ENCODE measurements at places on chromosomes 5 and 9.

DNA sequence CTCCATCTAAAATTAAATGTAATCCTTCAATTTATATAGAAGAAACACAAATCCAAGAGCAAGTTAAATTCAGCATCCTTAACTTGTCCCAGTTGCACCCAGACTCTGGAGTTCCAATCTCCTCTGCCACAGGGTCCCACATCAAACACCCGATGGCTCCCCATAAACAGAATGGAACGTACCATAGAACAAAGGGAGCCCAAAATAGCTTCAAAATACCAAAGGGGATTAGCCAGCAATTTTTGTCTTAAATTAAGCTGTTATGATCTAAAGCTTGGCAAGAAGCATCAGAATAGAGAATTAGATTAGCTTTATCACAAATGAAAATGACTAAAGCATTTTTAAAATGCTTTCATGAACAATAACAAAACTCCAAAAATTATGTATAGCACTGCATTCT, 112.8 kb downstream of the FANCC start:
- DNase-seq, result no peak

- DNase-seq, result no peak
These were observed 76.3 kb downstream of the AOPEP start for GRCh38 chr9:94802793-94803192.

DNA sequence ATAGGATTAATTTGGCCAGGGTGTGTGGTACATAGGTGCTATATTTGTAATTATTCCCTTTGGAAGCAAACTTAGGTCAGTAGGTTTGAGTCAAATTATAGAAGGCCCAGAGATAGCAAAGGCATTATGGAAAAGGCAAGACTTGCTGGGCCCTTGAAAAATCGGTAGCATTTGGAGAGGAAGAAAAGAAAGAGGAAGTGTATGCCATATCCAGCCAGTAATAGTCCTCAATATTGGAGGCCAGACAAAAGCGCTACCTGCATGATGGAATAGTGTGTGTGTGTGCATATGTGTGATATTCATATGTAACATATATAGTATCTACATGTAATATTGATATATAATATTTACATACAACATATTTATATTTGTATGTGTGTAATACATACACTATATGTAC, 146.1 kb downstream of the GHR start:
- no peak for DNase-seq

GRCh38 chr9:35660966-35661415, 2.9 kb downstream of the CCDC107 start:
- DNase-seq, result no peak

DNA sequence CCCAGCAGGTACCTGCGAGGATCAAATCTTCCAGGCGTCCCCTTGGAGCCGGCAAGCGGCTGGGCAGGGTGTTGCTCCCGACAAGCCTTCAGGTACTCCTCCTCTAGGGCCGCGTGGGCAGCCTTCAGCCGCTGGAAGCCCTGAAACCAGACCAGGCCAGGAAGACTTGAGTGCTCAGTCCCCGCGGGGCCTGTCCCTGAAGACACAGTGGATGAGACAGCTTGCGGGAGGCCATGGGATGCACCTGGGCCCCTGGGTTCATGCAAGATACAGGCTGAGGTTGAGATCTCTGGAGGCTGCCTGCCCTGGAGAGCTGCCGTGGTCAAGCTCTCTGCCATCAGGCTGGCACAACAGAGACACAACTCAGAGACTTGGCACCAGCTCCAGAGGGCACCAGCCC, 25.4 kb downstream of the AKNA start:
- no peak for DNase-seq

DNA sequence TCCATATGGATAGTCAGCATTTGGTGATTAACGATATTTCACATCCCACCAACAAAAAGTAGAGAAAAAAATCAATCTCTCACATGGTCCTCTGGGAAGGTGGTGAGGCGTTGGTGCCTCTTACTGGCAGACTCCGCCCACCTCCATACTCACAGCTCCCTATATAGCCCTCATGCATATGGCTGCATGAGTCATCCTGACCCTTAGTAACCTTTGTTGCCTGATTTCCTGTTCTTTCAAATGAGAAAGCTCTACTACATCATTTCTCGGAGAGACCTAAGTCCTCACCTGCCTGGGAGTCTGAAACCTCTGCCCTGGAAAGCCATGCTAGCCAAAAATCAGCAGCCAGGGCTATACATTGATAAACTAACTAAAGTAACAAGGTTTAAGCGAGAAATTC, 33.3 kb upstream of the ABCA1 start:
- DNase-seq, result peak; percentile 42

DNA sequence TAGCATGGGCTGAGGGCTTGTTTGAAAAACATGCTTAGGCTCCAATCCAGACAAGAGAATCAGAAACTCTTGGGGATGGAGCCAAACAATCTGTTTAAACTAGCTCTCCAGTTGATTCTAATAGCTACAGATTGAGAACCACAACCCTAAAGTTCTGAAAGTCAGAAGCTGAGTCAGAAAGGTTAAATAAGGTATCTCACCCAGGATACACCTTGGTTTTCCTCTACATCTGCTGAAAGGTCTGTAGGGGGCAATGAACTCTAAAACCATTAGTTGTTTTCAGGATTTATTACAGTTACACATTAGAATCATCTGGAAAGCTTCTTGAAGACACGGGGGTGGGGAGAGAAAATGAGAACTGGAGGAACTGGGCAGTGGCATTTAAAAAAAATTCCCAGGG, 5.7 kb downstream of the GFM2 start:
- no peak for DNase-seq

DNA sequence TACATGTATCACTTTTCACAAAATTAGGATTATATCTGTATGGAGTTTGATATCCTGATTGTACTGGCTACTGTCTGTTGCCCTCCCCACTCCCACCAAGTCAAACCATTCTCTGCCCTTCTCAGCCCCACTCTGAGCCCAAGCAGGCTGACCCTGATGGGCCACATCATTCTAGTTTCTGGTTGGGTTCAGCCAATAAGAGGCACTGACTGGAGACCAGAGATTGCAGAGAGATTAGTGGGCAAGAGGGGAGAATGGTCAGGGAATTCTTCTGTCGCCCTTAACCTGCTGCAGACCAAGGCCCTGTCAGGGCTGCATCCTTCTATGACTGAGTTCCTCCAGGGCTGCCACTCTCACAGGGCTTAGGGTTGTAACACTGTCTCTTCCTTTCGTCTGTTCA, 2.7 kb downstream of the HSPB3 start:
- no peak for DNase-seq

DNA sequence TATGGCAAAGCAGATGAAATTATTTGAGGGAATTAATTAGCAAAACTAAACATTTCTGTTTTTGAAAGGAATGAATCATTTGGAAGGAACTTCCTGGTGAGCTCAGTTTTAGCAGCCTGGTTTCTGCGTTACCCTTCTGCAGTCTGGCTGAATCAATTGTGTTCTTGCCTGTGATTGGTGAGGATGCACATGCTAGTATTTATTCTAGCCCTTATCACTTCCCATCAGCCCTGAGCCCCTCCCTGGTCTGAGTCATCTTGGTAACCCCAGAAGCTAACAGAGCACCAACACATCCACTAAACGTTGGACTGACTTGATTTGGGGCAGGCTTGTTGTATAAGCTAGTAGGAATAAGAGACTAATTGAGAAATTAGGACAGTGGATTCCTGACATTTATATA, 6.6 kb downstream of the TJP2 start:
- DNase-seq, result peak; percentile 9

DNA sequence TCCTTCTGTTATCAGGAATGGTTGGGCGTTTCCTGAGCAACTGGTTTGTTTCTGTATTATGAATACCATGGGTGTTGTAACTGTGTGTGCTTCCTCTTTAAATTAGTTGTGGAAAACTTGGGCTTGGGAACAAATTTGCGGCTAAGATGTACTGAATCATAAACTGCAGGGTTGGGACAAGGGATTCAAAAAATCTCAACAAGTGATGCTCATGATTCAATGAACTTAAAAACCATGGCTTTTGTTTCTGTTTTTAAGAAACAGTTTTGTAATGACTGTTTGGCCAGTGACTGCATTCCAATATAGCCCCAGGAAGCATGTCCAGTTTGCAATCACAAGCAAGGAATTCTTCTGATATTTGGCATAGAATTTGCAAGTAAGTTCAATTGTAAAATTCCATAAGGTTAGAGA, 657.5 kb upstream of the WWC1 start:
- no peak for DNase-seq

DNA sequence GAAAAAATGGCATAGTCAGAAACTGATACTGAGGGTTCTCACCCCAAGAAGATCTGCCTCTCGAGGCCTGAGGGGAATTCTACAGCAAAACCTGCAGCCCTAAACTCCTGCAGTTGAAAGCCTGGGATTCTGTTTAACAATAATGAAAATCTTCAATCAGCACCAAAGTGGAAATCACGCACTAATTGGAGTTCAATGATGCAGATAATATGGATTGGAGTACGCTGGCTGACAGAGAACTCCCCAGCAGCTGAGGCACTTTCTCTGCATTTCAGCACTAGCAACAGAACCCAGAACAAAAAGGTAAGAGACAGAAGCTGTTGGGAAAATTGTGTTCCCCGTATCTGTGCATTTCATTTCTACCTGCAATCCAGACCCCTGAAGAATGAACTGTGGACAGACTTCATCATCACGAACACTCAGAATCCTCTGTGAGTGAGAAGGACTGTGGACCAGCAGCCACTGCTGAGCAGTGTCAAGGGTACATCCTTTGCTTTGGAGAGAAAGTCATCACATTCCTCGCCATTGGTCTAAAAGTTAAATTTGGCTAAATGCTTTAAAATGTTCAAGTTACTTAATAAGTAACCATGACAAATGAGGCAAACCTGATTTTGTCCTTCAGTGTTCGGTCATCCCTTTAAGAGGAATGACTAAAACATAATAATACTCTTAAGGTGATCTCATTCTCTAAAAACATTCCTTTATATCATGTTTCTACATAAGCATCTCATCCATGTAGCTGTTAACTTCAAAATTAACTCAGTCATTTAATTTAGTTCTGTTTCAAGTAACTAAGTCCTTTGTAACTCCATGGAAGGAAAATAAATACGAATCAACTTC, 126.1 kb downstream of the GAS1 start:
- no peak for DNase-seq

DNA sequence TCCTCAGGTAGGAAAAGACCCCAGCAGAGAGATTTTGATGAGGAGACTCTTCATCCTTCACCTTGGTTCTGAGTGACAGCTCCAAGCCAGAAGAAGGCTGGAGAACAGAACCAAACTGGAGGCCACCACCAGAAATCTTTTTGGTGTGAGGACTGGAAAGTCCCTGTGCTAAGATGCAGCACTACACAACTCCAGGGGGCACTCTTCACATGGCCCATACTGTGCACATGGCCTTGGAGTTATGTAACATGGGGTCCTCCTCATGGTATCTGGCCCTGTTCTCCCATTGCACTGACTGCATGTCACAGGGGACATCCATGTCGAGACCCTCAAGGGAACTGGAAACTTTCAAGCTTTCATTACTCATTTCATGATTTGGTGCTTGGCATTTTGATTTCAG, 17.3 kb upstream of the STX17 start:
- DNase-seq, result no peak

DNA sequence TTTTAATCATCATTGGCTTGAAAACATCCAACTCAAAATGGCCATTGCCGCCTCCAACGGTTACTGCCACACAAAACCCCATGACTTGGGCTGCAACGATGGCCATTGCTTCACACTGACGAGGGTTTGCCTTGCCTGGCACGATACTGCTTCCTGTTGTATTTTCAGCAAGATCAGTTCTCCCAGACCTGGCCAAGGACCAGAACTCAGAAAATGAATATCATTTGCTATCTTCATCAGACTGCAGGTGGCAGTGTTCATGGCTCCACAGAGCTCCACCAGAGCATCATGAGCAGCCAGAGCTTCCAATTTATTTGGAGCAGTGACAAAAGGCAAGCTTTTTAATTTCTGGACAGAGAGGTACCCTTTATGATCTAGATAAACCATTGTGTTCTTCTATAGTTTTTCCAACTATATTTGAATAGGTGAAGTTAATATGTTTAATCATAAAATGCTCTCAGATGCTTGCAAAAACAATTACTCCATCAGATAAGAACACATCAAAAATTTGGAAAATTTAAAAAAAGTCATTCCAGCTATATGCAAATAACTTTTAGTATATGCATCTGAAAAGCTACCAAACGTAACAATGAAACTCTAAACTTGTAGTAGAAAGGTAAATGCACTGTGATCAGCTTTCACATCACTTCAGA, 10.4 kb downstream of the AMACR start:
- DNase-seq, result peak; percentile 74

GRCh38 chr5:95957561-95958203, 4.0 kb downstream of the ELL2 start:
- DNase-seq, result no peak

DNA sequence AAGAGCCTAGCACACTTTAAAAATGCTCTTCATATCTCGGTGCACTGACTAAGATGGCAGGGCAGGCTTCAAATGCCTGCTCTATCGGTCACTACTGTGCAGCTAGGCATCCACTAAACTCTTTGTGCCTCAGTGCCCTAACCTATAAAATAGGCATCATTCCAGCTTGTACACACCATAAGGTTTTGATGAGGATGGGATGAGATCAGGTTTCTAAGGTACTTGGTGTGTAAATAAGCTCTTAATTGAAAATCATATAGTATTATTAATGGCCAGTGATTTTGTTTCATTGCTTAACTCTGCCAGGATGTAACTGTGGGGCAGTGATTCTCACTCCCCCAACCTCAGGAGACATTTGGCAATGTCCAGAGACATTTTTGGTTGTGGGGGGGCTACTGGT, 78.5 kb downstream of the ALDH1A1 start:
- DNase-seq, result no peak

GRCh38 chr9:117448066-117448465, 33.2 kb upstream of the ASTN2 start:
- no peak for DNase-seq

- DNase-seq, result no peak
These were observed 2.1 kb upstream of the MLLT3 start for GRCh38 chr9:20624201-20625002.

- DNase-seq, result peak; percentile 51
These were observed 135.2 kb downstream of the AOPEP start for GRCh38 chr9:94861589-94862272.

DNA sequence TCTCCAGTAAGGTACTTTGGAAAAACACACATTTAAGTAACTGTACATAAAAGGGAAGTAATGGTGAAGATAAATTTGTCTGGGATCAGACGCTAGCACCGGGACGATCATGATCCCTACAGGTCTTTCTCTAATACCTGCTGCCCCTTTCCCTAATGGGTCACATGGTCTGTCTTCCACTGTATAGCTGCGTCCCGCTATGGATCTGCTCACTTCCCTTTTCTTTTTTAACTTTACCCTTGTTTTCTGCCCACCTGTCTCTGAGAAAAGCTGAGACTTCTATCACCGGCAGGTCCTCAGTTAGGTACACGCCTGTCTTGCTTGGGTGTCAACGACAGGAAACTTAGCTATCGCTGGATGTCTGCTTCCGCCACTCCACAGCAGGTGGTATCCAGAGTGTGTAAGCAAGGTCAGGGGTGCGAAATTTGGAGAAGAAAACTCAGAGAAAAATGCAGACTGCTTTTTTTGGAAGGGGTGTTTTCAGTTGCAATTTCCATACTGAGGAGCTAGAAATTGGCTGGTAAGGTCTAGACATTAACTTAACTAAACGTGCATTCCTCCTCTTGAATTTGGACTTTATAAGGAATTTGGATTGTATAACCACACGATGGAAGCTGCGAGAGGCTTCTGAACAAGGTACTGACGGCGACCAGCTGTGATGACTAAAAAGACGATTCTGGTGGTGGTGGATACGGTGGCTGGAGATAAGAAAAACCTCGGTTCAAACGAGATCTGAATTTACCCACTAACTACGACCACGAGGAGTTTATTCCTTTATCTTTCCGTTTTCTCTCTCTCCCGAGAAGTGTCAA, 1.1 kb upstream of the ICE1 start:
- no peak for DNase-seq
